Glutamatergic neuron (in vitro differentiated cells): ENCODE measurements at places on chromosomes 6 and 20. TPM values are rescaled to one million over a fixed set of nuclear protein-coding genes. Genes with fewer than 3 reads are reported as not detected.

NTSR1 gene
- total RNA-seq = 4.0 TPM

DNA sequence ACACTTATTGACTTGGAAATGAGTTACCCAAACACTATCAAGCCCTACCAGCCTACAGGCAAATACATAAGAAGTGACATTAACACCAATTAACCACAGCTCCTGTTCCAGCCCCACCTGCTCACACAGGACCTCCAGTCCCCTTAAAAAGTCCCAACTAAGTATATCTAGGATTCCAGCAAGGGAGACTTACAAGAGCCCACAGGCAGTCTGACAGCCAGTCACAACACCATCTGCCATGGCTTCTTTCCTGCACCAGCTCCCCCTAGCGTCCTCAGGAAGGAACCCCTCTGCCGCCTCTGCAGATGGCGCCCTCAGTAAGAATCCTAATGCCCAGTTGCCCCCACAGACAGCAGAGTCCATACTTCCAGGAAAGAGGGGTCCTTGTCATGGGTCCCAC, 122.1 kb downstream of the HIVEP2 start:
- peaks cover 13% of the 10 kb centered on the region for H3K4me1 ChIP-seq
- peak; percentile 72 for DNase-seq
- H3K36me3 ChIP-seq = no peaks in the 10 kb centered on the region
- H3K4me3 ChIP-seq = peak overlapping the region; percentile 47
- peak overlapping the region; percentile 88 for H3K27ac ChIP-seq
- H3K27me3 ChIP-seq = peaks cover 5% of the 10 kb centered on the region

- peaks cover 6% of the 10 kb centered on the region for H3K27me3 ChIP-seq
- no peak overlapping the region for H3K27ac ChIP-seq
- H3K36me3 ChIP-seq = no peaks in the 10 kb centered on the region
Measured at GRCh38 chr20:44423480-44423879, 52.2 kb upstream of the TTPAL start.

GRCh38 chr20:16505894-16506293, 67.4 kb downstream of the KIF16B start:
- H3K27ac ChIP-seq = no peak overlapping the region
- no peaks in the 10 kb centered on the region for H3K27me3 ChIP-seq

ARMC12 gene
- total RNA-seq = 2.6 TPM

GRCh38 chr6:141969201-141969600, 163.5 kb upstream of the GJE1 start:
- no peak overlapping the region for H3K4me3 ChIP-seq
- no peaks in the 10 kb centered on the region for H3K36me3 ChIP-seq
- DNase-seq = no peak
- H3K27me3 ChIP-seq = no peaks in the 10 kb centered on the region

GLO1 gene
- total RNA-seq = 51.6 TPM

DNA sequence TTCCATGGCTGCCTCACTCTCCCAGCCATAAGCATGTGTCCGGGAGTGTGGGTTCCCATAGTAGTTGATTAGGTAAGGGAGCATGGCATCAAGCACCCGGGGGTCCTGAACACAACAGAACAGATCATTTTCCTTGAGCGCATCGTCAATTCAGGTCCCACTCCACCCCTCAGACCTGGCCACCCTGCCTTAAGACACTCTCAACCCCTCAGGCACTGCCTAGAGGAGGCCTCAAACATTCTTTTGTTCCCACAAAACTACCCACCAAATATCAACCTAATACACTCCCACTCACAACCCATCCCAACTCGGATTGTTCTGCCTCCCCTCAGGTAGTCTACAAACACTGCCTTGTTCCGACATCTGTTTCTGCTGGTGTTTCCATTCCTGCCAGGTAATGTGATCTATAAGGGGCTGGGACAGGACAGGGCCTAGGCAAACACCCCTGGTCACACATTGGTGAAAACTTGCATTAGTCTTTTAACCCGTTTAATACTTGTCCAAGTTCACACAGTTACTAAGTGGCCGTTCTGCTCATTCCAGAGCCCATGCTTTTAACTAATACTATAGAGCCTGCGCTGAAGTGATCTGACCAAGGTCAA, 1.4 kb downstream of the NFS1 start:
- peak overlapping the region; percentile 97 for H3K4me3 ChIP-seq
- H3K27ac ChIP-seq = no peak overlapping the region
- H3K27me3 ChIP-seq = peaks cover 11% of the 10 kb centered on the region
- H3K36me3 ChIP-seq = no peaks in the 10 kb centered on the region
- peaks cover 17% of the 10 kb centered on the region for H3K4me1 ChIP-seq

DNA sequence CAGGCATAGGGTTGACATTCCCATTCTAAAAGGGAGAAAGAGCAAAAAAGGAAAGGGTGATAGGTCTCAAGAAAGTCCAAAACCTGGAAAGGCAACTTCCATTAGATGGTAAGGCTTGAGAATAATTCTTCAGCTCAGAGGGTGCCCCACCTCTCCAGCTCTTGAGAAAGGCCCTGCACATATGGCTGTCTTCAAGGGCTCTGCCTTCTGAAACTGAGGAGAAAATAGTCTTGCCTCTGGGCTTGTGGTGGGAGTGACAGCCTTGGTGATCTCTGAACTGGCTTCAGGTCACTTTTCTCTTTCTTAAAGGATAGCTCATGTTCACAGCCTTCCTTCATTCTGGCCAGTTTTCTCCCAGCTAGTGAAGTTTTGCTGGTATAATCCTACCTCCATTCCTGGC, 35.6 kb upstream of the NR2E1 start:
- no peak overlapping the region for H3K27ac ChIP-seq
- no peak for DNase-seq
- H3K27me3 ChIP-seq = peaks cover 18% of the 10 kb centered on the region
- H3K36me3 ChIP-seq = no peaks in the 10 kb centered on the region
- no peak overlapping the region for H3K4me3 ChIP-seq

- DNase-seq = no peak
- H3K4me3 ChIP-seq = no peak overlapping the region
- no peak overlapping the region for H3K27ac ChIP-seq
- peaks cover 10% of the 10 kb centered on the region for H3K36me3 ChIP-seq
- H3K27me3 ChIP-seq = no peaks in the 10 kb centered on the region
Measured at GRCh38 chr6:108574457-108575141, 13.9 kb downstream of the FOXO3 start.

GRCh38 chr20:1868856-1869255, 26.4 kb upstream of the SIRPA start:
- no peak overlapping the region for H3K27ac ChIP-seq
- no peaks in the 10 kb centered on the region for H3K36me3 ChIP-seq
- H3K4me3 ChIP-seq = no peak overlapping the region
- DNase-seq = no peak

- no peaks in the 10 kb centered on the region for H3K4me1 ChIP-seq
- no peak overlapping the region for H3K27ac ChIP-seq
- H3K27me3 ChIP-seq = peaks cover 2% of the 10 kb centered on the region
- DNase-seq = no peak
- H3K4me3 ChIP-seq = no peak overlapping the region
Measured at GRCh38 chr6:87139236-87139635, 16.1 kb upstream of the ZNF292 start.

- no peak overlapping the region for H3K27ac ChIP-seq
- DNase-seq = no peak
- no peaks in the 10 kb centered on the region for H3K4me1 ChIP-seq
- peaks cover 1% of the 10 kb centered on the region for H3K27me3 ChIP-seq
- H3K36me3 ChIP-seq = no peaks in the 10 kb centered on the region
- H3K4me3 ChIP-seq = no peak overlapping the region
Measured at GRCh38 chr20:14845199-14846160, 508.1 kb upstream of the FLRT3 start.

GRCh38 chr20:21528870-21529269, 15.0 kb upstream of the NKX2-2 start:
- H3K4me3 ChIP-seq = no peak overlapping the region
- H3K27ac ChIP-seq = no peak overlapping the region
- H3K27me3 ChIP-seq = peaks cover 12% of the 10 kb centered on the region
- peaks cover 4% of the 10 kb centered on the region for H3K36me3 ChIP-seq
- H3K4me1 ChIP-seq = peaks cover 9% of the 10 kb centered on the region

PAK5 gene
- total RNA-seq = 6.8 TPM

DNA sequence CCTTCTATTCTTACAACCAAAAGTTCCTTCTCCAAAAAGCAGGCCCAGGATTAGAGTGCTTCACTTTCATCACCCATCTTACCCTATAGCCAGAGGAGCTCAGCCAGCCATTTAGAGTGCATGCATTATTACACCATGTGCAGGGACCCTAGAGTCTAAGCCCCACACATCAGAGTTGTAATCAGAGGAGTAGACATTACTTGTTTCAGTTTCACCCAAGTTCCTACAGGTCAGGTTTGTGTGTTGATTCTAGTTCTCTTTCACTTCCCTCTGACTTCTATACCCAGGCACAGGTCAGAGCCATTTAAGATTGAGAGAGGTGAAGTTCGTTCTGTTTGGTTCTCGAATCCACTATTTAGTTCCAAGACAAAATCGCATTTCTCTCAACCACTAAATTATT, 16.3 kb upstream of the ARFGEF3 start:
- DNase-seq = no peak
- no peaks in the 10 kb centered on the region for H3K36me3 ChIP-seq
- no peaks in the 10 kb centered on the region for H3K27me3 ChIP-seq
- no peak overlapping the region for H3K27ac ChIP-seq
- no peaks in the 10 kb centered on the region for H3K4me1 ChIP-seq

SRSF12 gene
- total RNA-seq = 12.1 TPM

GRCh38 chr6:30263734-30264133, 50.5 kb upstream of the TRIM26 start:
- peaks cover 2% of the 10 kb centered on the region for H3K4me1 ChIP-seq
- no peaks in the 10 kb centered on the region for H3K27me3 ChIP-seq
- peaks cover 5% of the 10 kb centered on the region for H3K36me3 ChIP-seq
- H3K4me3 ChIP-seq = no peak overlapping the region
- DNase-seq = no peak
- no peak overlapping the region for H3K27ac ChIP-seq

GRCh38 chr6:170164271-170164900, 126.5 kb downstream of the DLL1 start:
- H3K27me3 ChIP-seq = peaks cover 9% of the 10 kb centered on the region
- no peak overlapping the region for H3K27ac ChIP-seq
- peaks cover 12% of the 10 kb centered on the region for H3K36me3 ChIP-seq
- DNase-seq = no peak
- H3K4me3 ChIP-seq = no peak overlapping the region
- peaks cover 10% of the 10 kb centered on the region for H3K4me1 ChIP-seq

FAM83B gene
- not detected for total RNA-seq

DNA sequence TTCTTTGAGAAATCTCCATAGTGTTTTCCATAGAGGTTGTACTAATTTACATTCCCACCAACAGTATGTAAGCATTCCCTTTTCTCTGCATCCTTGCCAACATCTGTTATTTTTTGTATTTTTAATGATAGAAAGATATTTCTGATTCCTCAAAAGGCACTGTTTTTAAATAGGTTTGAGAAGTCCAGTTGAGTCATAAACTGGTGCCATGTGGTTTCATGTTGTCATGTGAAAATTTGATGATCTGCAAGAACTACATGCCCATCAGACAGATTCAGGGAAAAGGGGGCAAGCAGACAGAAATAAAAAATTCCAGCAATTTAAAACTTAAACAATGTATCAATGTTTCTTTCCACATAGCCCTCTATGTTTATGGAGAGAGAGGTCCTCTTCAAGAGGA, 227.5 kb downstream of the KCNQ5 start:
- no peaks in the 10 kb centered on the region for H3K4me1 ChIP-seq
- H3K36me3 ChIP-seq = no peaks in the 10 kb centered on the region
- H3K27me3 ChIP-seq = no peaks in the 10 kb centered on the region
- no peak for DNase-seq
- no peak overlapping the region for H3K4me3 ChIP-seq
- no peak overlapping the region for H3K27ac ChIP-seq

GRCh38 chr6:14224359-14225103, 107.0 kb downstream of the CD83 start:
- H3K27ac ChIP-seq = no peak overlapping the region
- DNase-seq = no peak
- no peaks in the 10 kb centered on the region for H3K27me3 ChIP-seq
- H3K4me3 ChIP-seq = no peak overlapping the region
- peaks cover 2% of the 10 kb centered on the region for H3K4me1 ChIP-seq

TMEM151B gene
- 51.3 TPM for total RNA-seq

DNA sequence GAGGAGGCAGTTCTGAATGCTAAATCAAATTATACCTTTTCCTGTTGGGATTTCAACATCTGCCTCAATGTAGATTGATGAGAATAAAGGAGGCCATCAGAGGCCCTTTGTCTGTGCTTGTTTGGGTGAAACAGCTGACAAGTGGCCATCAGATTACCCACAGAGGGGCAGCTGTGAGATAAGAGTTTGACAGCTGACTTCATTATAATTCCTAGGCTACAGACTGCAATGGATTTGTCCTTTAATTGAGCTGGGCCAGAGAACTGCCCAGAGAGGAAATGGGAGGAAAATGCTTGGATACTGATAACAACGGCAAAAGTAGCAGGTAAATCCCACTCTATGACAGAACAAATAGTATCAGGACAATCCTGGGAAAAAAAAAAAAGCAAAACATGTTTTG, 649.4 kb downstream of the HDGFL1 start:
- H3K36me3 ChIP-seq = no peaks in the 10 kb centered on the region
- peak overlapping the region; percentile 90 for H3K27ac ChIP-seq
- H3K27me3 ChIP-seq = peaks cover 3% of the 10 kb centered on the region
- no peak overlapping the region for H3K4me3 ChIP-seq
- DNase-seq = no peak
- H3K4me1 ChIP-seq = peaks cover 20% of the 10 kb centered on the region

GRCh38 chr20:22684763-22685443, 100.5 kb upstream of the FOXA2 start:
- no peak overlapping the region for H3K27ac ChIP-seq
- H3K4me3 ChIP-seq = no peak overlapping the region
- no peaks in the 10 kb centered on the region for H3K36me3 ChIP-seq
- peaks cover 2% of the 10 kb centered on the region for H3K27me3 ChIP-seq
- H3K4me1 ChIP-seq = no peaks in the 10 kb centered on the region

OR12D3 gene
- not detected for total RNA-seq

- no peaks in the 10 kb centered on the region for H3K36me3 ChIP-seq
- no peak for DNase-seq
- H3K4me1 ChIP-seq = peaks cover 12% of the 10 kb centered on the region
- H3K4me3 ChIP-seq = no peak overlapping the region
Measured at GRCh38 chr20:44684047-44684967, 30.9 kb upstream of the CCN5 start.
